Cardiac muscle cell (in vitro differentiated cells and primary cell): ENCODE measurements at places on chromosomes 1 and 21. TPM values are rescaled to one million over a fixed set of nuclear protein-coding genes. Genes with fewer than 3 reads are reported as not detected.

Gene LRRC38
- not detected in 2 replicates for total RNA-seq

Gene ATP5PB
- 247 and 438 TPM in 2 replicates for total RNA-seq

Gene KLHDC9
- total RNA-seq, result 36.5 and 42.4 TPM in 2 replicates

Gene OVAAL
- 0.21 and 1.1 TPM in 2 replicates for total RNA-seq

Gene NT5C1A
- 1.8 TPM in 1 of 2 replicates, not detected in the other for total RNA-seq

Gene CFAP107
- total RNA-seq, result not detected in 2 replicates

Gene GADD45A
- total RNA-seq, result 73.6 and 84.2 TPM in 2 replicates

Gene FNDC5
- 34.2 and 40.7 TPM in 2 replicates for total RNA-seq

Gene NME7
- 10.1 and 10.9 TPM in 2 replicates for total RNA-seq

Gene CAPN8
- total RNA-seq, result not detected in 2 replicates

Gene SIPA1L2
- 107 and 143 TPM in 2 replicates for total RNA-seq

Gene LCE2A
- not detected in 2 replicates for total RNA-seq

Gene GJA9
- total RNA-seq, result not detected in 2 replicates

Gene NR1I3
- total RNA-seq, result 0.33 TPM in 1 of 2 replicates, not detected in the other

Gene LINGO4
- not detected in 2 replicates for total RNA-seq

Gene EXO1
- 3.5 and 5.8 TPM in 2 replicates for total RNA-seq

Gene RAD54L
- 2.5 and 3.3 TPM in 2 replicates for total RNA-seq

Gene KRTAP13-2
- not detected in 2 replicates for total RNA-seq

Gene IVL
- total RNA-seq, result not detected in 2 replicates

Gene KPRP
- total RNA-seq, result not detected in 2 replicates

Gene GCSAML
- not detected in 2 replicates for total RNA-seq

Gene AK5
- total RNA-seq, result 0.18 and 0.69 TPM in 2 replicates

Gene ST6GALNAC3
- total RNA-seq, result 6.6 and 10.4 TPM in 2 replicates

Gene CSMD2
- 0.04 and 0.24 TPM in 2 replicates for total RNA-seq

Gene UBXN10
- 1.8 TPM in 2 replicates for total RNA-seq

Gene C1orf141
- total RNA-seq, result not detected in 2 replicates

Gene BMP8B
- not detected in 2 replicates for total RNA-seq

Gene PODN
- 3.7 and 6.5 TPM in 2 replicates for total RNA-seq

Gene PPIE
- 34.8 and 38.7 TPM in 2 replicates for total RNA-seq

Gene GBP3
- total RNA-seq, result 0.09 and 0.28 TPM in 2 replicates

Gene OR2L8
- not detected in 2 replicates for total RNA-seq

Gene ARHGAP29
- total RNA-seq, result 5.6 and 7.4 TPM in 2 replicates

Gene SELL
- 0.63 TPM in 1 of 2 replicates, not detected in the other for total RNA-seq

Gene KRTAP12-2
- not detected in 2 replicates for total RNA-seq

Gene S100A1
- 2.2 and 7.6 TPM in 2 replicates for total RNA-seq

Gene RHBDL2
- not detected in 2 replicates for total RNA-seq

Gene COL8A2
- total RNA-seq, result 0.11 and 0.57 TPM in 2 replicates

Gene OSBPL9
- 104 and 108 TPM in 2 replicates for total RNA-seq

Gene INSRR
- total RNA-seq, result 0.18 and 0.21 TPM in 2 replicates

Gene GBP4
- total RNA-seq, result 1.4 and 5.5 TPM in 2 replicates

Gene FRRS1
- total RNA-seq, result 5.5 and 5.6 TPM in 2 replicates

Gene CXADR
- 49.6 and 56.7 TPM in 2 replicates for total RNA-seq
